ENCODE measurements at places on chromosomes 7 and 10.

DNA sequence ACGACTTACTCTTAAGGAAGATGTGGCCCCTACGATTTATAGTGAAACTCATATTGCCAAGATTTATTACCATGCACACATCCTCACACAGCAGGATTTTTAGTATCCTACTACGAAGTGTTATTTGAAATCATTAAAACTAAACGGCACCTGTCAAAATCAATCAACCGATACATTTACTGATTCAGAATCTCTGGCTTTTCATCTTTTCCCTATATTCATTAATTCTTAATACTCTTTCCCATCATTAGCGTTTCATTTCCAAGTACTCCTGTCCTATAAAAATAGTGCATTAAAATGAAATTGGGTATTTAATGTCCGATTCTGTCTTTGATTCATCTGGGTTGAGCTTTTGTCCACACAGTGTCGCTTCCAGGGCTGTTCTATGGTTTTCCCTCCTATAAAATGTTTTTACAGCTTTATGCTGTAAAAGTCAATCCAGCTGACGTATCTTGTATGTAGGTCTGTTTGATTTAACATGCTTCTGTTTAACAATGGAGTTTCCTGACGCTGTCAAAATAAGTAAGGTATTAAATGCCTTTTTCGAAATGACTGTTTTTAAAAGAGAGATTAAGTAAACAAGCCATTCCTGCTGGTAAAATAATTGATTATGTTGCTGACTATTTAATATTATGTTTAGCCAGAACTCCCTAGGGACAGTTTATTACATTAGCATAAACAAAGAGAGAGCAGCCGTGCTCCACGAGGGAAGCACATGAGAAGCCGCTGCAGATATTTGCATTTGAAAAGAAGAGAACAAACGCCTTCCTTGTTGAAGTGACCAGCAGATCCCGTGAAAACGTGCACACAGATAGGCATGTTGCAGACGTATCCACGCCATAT lies 22.3 kb upstream of the SFMBT2 start:
- no peak for DNase-seq

- peak; percentile 32 for DNase-seq
Measured at GRCh38 chr7:129607471-129608120, 3.9 kb upstream of the NRF1 start.

GRCh38 chr7:84194484-84195271 lies at the start of gene SEMA3A:
TSS of gene SEMA3A (minus strand) at chr7:84194789. CDS start at chr7:84194586, 203 bp downstream.
- DNase-seq, result no peak

GRCh38 chr7:94087664-94088352 lies 83.7 kb upstream of the BET1 start:
- peak; percentile 46 for DNase-seq

DNA sequence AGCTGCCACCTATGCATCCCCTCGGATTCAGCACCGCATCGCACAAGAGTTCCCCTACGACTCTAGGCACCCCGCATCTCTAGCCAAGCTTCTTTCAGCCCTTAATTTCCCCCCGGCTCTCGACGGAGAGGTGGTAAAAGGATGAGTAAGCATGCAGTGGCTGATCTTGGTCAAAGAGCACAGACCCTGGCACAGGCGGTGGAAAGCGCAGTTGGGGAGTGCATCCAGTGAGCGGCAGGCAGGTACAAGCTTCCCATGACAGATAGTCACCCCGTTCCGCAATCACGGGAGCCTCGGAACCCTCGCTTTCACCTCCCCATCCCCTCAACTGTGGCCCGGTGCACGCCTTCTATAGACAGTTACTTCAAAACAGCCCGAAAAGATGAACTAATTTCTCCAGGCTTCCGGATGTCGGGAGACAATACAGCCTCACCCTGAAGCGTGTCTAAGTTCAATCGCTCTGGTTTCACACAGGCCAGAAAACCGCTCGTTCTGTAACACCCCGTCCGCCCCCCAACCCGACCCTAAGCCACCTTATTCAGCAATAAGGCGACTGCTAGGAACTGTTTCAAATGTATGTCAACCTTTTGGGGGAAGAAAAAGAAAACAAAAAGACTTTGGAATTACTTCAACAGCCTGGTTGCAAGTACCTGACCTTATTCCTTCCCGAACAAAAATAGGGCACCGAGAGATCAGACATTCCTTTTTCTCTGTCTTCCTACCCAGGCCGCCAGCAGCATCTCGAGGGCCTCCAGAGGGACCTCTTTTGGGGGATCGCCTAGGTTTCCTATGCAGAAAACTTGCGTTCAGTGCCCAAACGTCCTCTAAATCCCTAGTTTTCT lies 1.4 kb downstream of the RHEB start:
- peak; percentile 58 for DNase-seq

Data from activated CD4-positive, alpha-beta T cell treated with anti-CD3 and anti-CD28 coated beads for 4 hours (primary cell).